ENCODE measurements at places on chromosomes 5 and 9. TPM values are rescaled to one million over a fixed set of nuclear protein-coding genes. Genes with fewer than 3 reads are reported as not detected.

- no peaks in the 10 kb centered on the region for H3K36me3 ChIP-seq
- no peak overlapping the region for H3K27ac ChIP-seq
- no peaks in the 10 kb centered on the region for H3K4me1 ChIP-seq
- H3K27me3 ChIP-seq: no peaks in the 10 kb centered on the region
- DNase-seq: no peak
Measured at GRCh38 chr5:174777583-174777982, 53.2 kb downstream of the MSX2 start.

DNA sequence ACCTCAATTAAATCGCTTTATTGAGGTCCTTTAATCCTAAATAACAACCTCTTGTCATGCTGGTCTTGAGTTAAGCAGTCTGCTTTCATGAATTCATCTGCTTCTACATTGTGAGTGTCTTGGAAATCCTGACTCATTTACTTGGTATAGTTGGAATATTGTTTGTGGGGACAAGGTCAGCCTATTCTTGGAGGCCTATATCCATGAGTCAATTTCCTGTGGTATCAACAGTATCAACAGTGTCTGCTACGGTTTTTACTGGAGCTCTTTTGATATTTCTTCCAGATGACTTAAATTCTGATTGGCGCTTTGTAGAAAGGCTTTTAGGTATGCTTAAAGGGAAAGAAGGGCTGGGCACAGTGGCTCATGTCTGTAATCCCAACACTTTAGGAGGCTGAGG, 71.2 kb upstream of the PARP8 start:
- DNase-seq: no peak
- no peaks in the 10 kb centered on the region for H3K36me3 ChIP-seq
- H3K27ac ChIP-seq: no peak overlapping the region
- H3K27me3 ChIP-seq: no peaks in the 10 kb centered on the region

C9orf43 gene
- total RNA-seq: 0.50 TPM

GRCh38 chr9:98809311-98810101, 2.0 kb downstream of the GALNT12 start:
- H3K4me1 ChIP-seq: peaks cover 29% of the 10 kb centered on the region
- no peak overlapping the region for H3K4me3 ChIP-seq
- H3K27ac ChIP-seq: no peak overlapping the region
- peaks cover 3% of the 10 kb centered on the region for H3K27me3 ChIP-seq

DNA sequence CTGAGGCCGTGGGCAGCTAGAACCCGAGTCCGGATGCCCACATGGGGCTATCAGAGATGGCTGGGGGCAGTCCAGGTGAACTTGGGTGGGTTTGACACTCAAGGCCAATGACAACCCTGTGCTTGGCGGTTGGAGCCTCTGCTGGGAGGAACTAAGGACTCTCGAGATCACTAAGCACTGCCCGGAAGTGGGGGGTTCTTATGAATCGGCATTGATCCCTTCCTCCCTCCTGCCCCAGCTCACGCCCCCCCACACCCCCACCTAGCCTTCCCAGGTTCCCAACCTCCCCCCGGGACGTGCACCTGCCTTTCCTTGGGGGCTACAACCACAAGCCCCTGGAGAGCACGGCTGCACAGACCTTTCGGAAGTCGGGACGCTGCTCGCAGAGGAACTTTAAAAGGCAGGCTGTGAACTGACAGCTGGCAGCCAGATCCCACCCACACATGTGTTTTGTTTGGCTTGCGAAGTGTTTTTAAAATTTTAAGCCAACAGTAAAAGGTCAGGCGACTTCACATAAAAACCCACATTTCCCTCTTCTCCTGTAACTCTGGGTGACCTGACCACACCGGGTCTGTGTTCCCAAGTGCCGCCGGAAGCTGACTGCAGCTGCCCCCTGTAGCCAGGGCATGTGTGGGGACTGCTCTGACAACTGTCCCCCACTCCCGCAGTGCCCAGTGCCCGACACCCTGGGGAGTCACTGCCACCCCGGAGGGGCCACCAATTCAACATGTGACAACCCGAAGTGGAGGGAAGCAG, 5.1 kb upstream of the RALGDS start:
- no peaks in the 10 kb centered on the region for H3K4me1 ChIP-seq
- no peak overlapping the region for H3K27ac ChIP-seq
- H3K4me3 ChIP-seq: no peak overlapping the region
- H3K27me3 ChIP-seq: no peaks in the 10 kb centered on the region

GRCh38 chr9:38164659-38165221, 95.7 kb upstream of the SHB start:
- no peak overlapping the region for H3K27ac ChIP-seq
- no peak overlapping the region for H3K4me3 ChIP-seq
- H3K36me3 ChIP-seq: no peaks in the 10 kb centered on the region
- H3K27me3 ChIP-seq: no peaks in the 10 kb centered on the region
- no peak for DNase-seq

LRRC14B gene
- not detected for total RNA-seq

DNA sequence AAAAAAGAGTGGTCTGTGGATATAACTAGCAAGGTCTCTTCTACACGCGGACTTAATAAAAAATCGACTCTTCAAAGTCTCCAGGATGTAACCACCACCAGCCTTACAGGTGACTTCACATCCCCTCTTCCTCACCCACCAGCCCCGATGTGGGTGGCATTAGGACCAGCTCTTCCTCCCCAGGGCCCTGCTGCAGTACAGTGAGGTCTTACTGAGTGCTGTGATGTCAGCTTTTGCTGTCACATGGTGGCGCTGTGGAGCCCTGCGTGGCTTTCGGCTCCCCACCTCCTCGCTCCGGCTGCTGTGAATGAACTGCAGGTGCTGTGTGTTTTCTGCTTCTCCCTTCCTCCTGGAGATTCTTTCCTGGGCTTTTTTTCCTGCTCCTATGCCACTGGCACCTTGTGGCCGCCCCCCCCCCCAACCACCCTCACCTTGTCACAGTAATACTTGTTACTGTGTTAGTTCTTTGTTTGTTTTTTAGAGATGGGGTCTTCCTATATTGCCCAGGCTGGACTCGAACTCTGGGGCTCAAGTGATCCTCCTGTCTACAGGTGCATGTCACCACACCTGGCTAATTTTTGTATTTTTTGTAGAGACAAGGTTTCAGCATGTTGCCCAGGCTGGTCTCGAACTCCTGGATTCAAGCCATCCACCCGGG, 15.8 kb upstream of the RAPGEF1 start:
- H3K4me1 ChIP-seq: no peaks in the 10 kb centered on the region
- H3K27ac ChIP-seq: no peak overlapping the region
- H3K36me3 ChIP-seq: no peaks in the 10 kb centered on the region
- no peaks in the 10 kb centered on the region for H3K27me3 ChIP-seq

GRCh38 chr5:110653231-110653970, 73.1 kb downstream of the TMEM232 start:
- H3K36me3 ChIP-seq: no peaks in the 10 kb centered on the region
- DNase-seq: no peak
- no peaks in the 10 kb centered on the region for H3K4me1 ChIP-seq
- H3K27me3 ChIP-seq: no peaks in the 10 kb centered on the region
- H3K27ac ChIP-seq: no peak overlapping the region
- no peak overlapping the region for H3K4me3 ChIP-seq

SLCO6A1 gene
- 0.51 TPM for total RNA-seq

ADAM19 gene
- total RNA-seq: 20.9 TPM

GRCh38 chr5:137344723-137345322, 154.3 kb downstream of the SPOCK1 start:
- H3K27ac ChIP-seq: no peak overlapping the region
- H3K27me3 ChIP-seq: no peaks in the 10 kb centered on the region
- H3K36me3 ChIP-seq: no peaks in the 10 kb centered on the region
- peak; percentile 64 for DNase-seq
- no peak overlapping the region for H3K4me3 ChIP-seq
- peaks cover 21% of the 10 kb centered on the region for H3K4me1 ChIP-seq

- no peak for DNase-seq
- no peaks in the 10 kb centered on the region for H3K27me3 ChIP-seq
- H3K4me3 ChIP-seq: no peak overlapping the region
- peaks cover 33% of the 10 kb centered on the region for H3K4me1 ChIP-seq
Measured at GRCh38 chr9:108776920-108777639, 78.7 kb downstream of the ACTL7B start.

DNA sequence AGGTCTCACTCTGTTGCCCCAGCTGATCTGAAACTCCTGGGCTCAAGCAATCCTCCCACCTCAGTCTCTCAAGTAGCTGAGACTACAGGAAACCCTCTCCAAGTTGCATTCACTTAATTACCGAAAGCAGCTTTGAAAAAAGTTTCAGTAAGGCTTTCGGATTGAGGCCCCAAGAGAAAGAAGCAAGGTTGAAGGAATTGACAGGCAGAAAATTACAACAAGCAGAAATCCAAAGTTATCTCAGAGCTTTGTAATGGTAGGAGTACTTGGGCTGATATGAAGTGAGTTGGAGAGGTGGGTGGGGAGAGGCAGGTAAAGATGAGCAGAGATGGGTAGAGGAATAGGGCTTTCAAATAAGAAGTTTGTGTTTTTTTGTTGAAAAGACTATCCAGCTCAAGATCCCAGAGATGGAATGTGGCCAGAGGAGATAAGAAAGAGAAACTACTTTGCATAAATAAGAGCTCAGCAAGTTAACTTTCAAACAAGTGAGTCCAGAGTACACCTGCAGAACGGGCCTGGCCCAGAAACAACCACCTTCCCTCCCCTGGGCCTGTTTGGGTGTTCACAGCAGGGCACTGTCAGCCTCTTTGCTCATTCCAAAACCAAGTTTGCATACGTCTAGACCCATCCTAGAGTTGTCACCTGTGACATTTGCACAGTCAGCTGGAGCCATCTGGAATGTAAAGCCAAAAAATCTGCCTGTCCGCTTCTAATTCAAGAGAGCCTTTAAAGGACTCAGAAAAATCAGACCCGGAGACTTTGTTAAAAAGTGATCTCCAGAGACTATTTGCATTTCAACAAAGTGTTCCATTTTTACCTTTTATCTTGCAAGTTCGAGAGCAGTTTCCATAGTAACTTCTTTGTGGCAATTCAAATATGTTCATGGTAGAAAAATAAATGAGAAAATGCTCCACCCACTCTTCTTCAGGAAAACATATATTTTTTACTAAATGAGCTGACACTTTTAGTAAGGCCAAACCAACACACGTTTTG, 2.2 kb upstream of the CLINT1 start:
- H3K27me3 ChIP-seq: no peaks in the 10 kb centered on the region
- peaks cover 5% of the 10 kb centered on the region for H3K4me1 ChIP-seq
- no peak overlapping the region for H3K4me3 ChIP-seq
- DNase-seq: no peak
- H3K27ac ChIP-seq: no peak overlapping the region

GRCh38 chr9:113463418-113464285, at the start of gene RGS3:
Gene RGS3 (plus strand): TSS chr9:113463727. CDS start chr9:113463803, 76 bp downstream.
- H3K36me3 ChIP-seq: no peaks in the 10 kb centered on the region
- peak within 1 kb of the TSS; percentile 47 for H3K4me3 ChIP-seq
- no peak within 1 kb of the TSS for H3K27ac ChIP-seq
- peaks cover 33% of the 10 kb centered on the region for H3K27me3 ChIP-seq

GRCh38 chr9:131418143-131419025, 24.5 kb downstream of the PRRC2B start:
- H3K4me1 ChIP-seq: peaks cover 76% of the 10 kb centered on the region
- H3K27me3 ChIP-seq: no peaks in the 10 kb centered on the region
- peak overlapping the region; percentile 85 for H3K27ac ChIP-seq
- DNase-seq: peak; percentile 75
- H3K36me3 ChIP-seq: no peaks in the 10 kb centered on the region

GOLM1 gene
- 83.5 TPM for total RNA-seq

PCDHB14 gene
- 7.4 TPM for total RNA-seq

DNA sequence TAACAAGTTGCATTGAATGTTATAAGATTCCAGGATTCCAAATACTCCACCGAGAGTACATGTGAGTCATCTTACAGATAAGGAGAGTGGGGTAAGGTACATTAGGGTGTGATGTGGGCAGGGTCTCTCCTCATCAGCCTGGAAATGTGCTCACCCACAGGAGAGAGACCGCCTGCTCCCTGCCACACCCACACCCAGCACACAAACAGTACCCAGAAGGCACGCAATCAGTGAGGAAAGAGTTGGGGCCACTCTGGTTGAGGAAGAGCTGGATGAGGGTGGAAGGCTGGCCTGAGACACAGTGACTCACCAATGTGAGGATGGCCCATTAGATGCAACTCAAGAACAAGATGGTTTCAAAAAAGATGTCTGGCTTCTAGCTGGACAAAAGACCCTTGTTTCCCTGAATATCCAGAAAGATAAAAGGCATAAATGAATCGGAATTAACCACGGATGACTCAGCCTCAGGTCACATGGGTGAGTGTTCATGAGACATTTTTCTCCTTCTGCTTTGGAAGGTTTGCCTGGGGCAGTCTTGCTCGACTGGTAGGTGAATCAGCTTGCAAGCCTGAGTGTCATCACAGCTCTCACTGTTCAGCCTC, 51.1 kb upstream of the LHFPL2 start:
- H3K27ac ChIP-seq: no peak overlapping the region
- H3K4me1 ChIP-seq: no peaks in the 10 kb centered on the region
- H3K27me3 ChIP-seq: no peaks in the 10 kb centered on the region
- no peak for DNase-seq
- H3K36me3 ChIP-seq: no peaks in the 10 kb centered on the region

DOLPP1 gene
- total RNA-seq: 25.1 TPM

RASGEF1C gene
- total RNA-seq: 1.7 TPM

DNA sequence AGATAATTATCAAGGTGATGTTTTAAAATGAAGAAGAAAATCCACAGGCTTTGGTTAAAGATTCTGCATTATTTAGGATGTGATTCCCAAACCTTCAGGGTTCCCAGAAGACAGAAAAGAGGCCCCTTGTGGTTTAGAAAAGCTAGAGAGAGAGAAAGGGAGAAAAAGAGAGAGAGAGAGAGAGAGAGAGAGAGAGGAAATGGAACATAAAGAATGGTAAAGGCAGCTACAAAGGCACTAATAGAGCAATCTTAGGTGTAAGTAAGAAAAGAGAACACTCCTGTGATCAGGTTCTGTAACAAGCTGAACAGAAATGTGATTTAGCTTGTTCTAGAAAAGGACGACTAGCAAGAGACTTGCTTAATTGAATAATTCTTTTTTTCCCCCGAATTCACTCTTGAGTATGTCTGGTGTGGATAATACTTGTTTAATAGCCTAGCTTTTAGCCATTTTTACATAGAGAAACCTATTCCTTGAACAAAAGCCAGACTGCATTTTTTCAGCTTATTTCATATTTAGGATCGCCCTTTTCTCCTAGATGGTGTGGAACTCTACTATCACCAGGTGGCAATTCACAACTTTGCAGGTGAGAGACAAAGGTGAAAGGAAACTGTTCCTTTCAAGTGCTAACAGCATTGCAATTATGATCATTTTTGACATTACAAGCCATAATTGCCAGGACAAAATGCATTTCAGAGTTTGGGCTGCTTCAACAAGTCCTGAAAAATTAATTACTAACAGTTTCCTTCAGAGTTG, 57.6 kb upstream of the SH3GL2 start:
- no peaks in the 10 kb centered on the region for H3K27me3 ChIP-seq
- no peak overlapping the region for H3K27ac ChIP-seq
- no peaks in the 10 kb centered on the region for H3K36me3 ChIP-seq
- DNase-seq: no peak

DNA sequence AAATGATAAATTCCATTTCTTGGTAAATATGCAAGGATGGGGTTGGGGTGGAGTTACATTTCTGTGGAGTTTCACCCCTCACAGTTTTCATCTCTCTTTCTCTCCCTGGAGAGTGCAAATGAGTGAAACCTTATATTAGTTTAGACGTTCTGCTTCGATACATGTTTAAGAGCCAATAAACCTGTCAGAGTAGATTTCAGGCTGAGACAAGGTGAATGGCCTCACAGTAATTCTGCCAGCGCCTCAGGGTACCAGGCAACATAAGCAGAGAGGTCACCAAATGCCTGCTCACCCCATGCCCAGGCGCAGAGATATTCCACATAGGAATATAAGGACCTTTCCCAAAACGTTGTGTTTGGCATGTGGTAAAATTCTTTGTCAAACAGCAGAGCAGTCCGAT, 154.9 kb upstream of the VLDLR start:
- no peak overlapping the region for H3K4me3 ChIP-seq
- H3K27me3 ChIP-seq: no peaks in the 10 kb centered on the region
- H3K27ac ChIP-seq: no peak overlapping the region
- H3K4me1 ChIP-seq: peaks cover 6% of the 10 kb centered on the region

SLC35A4 gene
- total RNA-seq: 20.7 TPM
